ENCODE measurements at places on chromosomes 4 and X.

DNA sequence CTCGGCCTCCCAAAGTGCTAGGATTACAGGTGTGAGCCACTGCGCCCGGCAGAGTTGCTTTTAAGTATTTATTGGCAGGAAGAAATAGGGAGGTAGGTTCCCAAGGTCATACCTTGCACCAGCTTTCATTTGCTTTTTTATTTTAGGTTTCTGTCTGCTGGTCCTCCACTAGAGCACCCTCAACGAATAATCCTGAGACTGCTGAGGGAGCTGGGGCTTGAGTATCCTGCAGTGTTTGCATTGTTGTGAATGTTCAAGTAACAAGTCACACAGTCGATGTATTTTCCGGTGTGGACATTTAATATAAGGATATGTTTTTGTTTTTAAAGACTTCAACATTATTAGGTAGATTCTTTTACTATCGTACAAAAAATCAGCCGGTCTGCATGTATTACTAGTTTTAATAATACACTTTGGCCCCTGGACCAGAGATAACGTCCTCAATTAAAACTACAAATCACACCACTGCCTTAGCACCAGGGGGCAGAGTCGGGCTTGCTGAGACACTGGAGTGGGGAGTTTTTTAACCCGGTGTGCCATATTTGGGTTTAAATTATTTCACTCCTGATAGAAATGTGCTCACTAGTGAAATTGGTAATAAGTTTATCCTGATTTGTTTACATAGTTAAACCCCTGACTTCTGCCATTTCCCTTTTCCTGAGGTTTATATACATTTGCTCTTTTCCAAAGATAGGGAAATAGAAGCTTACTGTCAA lies 11.6 kb downstream of the SMIM20 start:
- no peak for DNase-seq

- no peak for DNase-seq
Measured at GRCh38 chr4:170004651-170005295, 21.4 kb downstream of the MFAP3L start.

GRCh38 chr4:138938366-138938690 lies 77.3 kb upstream of the NOCT start:
- DNase-seq = no peak

DNA sequence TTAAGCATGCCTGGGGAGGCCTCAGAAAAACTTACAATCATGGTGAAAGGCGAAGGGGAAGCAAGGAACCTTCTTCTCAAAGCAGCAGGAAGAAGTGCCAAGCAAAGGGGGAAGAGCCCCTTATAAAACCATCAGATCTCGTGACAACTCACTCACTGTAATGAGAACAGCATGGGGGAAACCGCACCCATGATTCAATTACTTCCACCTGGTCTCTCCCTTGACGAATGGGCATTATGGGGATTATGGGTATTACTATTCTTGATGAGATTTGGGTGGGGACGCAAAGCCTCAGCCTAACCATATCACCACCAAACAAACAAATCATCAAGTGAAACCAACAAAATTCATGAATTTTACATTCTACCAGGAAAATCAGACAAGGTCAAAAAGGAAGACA lies 76.7 kb upstream of the TAB3 start:
- no peak for DNase-seq

GRCh38 chr4:31702326-31702725 lies 982.2 kb downstream of the PCDH7 start:
- DNase-seq = peak; percentile 4

DNA sequence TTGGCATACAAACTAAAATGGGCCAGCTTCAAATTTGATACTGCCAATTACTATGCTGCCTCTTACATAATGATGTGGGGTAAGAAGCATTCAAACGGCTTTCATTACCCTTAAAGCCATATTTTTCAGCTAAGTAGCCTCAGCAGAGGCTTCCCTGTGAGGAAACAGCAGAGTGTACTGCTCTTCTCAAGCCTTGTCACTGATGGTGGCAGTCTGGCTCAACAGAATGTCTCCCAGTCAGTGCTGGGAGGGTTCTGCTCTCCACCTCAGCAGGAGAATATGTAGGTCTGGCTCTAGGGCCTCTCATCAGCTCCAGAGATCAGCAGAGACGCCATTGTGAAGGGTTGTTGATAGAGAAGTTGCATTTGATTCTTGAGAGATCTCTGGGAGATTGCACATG lies 44.6 kb upstream of the MBNL3 start:
- no peak for DNase-seq

GRCh38 chr4:178056996-178057395 lies 614.8 kb upstream of the AGA start:
- DNase-seq = no peak

DNA sequence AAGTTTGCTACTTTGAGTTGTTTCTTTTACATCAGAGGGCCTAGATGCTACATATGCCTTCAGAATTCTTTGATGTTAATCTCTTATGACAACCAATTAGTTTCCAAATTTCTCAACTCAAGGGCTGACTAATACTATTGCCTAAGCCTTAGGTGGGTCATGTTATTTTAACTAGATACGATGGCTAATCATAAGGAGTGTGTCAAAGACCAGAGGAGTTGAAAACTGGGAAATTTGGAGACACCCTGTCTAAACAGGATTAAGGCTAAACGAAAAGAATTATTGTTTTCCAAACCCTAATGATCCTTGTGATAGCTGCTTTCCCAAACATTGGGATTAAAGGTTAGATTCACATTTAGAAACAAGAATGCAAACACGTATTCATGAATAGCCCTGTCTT lies 228.5 kb downstream of the PCDH7 start:
- DNase-seq = no peak

GRCh38 chr4:98932539-98932938 lies 3.6 kb upstream of the EIF4E start:
- no peak for DNase-seq

- no peak for DNase-seq
Measured at GRCh38 chr4:9835430-9835829, 54.0 kb downstream of the DRD5 start.

Data from fibroblast of skin of left biceps (primary cell).